ENCODE measurements at places on chromosomes 2 and 18.

DNA sequence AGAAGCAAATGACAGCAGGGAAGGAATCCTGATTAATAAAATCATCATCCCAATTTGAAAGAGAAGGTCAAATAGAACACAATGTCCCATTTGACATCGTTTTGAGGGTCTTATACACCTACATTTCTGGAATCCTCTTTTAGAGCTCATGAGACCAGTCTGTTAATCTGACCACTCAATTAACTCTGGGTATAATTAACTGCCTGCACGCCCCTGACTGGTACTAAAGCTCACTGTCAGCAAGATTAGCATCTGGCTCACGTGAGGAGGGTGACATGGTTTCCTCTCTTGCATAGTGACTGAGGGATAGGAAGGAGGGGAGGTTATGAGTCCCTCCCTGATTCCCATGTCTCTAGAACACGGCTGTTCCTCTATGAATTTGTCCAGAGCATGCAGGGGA is 124.3 kb downstream of the ICOS start:
- no peak for DNase-seq

DNA sequence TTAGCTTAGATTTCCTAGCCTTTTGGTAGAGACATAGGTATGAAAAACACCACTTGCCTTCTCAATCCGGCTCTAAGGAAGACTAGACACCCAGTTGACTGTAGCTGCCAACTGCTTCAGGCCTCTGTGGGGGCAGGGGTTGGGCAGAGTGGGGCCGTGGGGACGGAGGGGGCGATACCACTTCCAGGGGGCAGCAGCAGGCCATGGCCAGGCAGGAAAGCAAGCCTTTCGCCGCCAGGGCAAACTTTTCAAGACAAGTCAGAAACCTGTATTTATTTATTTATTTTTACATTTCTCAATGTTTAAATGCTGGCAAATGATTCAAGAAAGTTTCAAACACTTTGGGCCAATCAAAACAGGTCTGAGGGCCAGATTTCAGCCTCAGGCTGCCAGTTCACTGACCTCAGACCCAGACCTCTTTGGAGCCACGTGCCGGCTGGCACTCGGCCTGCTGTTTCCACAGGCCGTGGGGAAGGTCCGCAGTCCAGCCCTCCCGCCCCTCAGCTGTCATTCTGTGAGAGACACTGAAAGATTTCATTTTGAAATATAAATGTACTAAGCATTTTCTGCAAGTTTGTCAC is 63.8 kb downstream of the MEX3C start:
- no peak for DNase-seq

GRCh38 chr2:74028741-74029140 is 44.0 kb downstream of the TET3 start:
- no peak for DNase-seq

DNA sequence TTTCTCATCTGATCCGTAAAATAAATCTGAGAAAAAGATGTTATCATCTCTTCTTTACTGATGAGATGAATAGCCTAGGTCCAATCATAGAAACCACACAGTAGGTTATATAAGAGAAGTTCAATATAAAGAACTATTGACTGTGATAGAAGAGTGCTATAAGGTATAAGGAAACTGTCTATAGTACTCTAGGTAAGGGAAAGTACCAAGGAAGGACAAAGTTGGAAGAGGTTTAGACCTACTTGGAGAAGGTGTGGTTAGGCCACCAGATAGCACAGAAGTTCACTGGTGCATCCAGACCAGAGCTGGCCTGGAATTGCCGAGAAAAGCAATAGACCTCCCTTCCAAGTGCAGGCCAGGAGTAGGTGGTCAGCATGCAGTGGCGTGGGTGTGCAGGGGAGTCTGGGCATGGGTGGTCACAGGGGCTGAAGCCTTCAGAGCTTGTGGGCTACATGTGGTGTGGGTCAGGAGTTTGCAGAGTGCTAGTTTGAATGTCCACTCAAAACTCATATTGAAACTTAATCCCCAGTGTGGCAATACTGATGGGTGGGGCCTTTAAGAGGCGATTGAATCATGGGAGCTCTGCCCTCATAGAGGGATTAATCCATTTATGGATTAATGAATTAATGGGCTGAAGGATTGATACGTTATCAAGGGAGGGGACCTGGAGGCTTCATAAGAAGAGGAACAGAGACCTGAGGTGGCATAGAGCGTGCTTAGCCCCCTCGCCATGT is 86.3 kb downstream of the ALPK2 start:
- DNase-seq: no peak

DNA sequence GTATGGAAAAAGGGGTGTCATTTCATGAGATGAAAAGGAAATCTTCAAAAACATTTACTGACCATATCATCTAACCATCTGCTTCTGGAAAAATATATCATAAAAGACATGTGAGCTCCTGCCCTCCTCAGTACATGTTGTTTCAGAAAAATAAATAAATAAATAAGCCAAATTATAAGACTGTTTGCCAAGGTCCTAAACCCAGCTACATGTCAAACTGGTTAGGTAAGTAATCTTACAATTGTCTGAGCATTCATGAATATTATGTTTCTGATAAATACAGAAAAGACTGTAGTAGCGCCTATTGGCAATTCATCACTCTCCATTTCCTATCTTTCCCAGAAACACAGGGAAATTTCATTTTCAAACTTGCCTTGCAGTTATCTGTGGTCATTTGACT is 138.9 kb upstream of the SETBP1 start:
- DNase-seq: peak; percentile 13
